ENCODE measurements at places on chromosomes 2 and 18. TPM values are rescaled to one million over a fixed set of nuclear protein-coding genes. Genes with fewer than 3 reads are reported as not detected.

HMSD gene
- 3.0 TPM for total RNA-seq

IL36G gene
- total RNA-seq, result 0.32 TPM

TMEM200C gene
- total RNA-seq, result 6.6 TPM

CAPN14 gene
- 0.11 TPM for total RNA-seq

RNU2-63P gene
- total RNA-seq, result 5.2 TPM

LRATD1 gene
- 2.3 TPM for total RNA-seq

CKAP2L gene
- 25.6 TPM for total RNA-seq

GREB1 gene
- total RNA-seq, result 31.9 TPM

HOXD13 gene
- total RNA-seq, result not detected

SLC16A14 gene
- total RNA-seq, result 2.6 TPM

ALPP gene
- 0.20 TPM for total RNA-seq

CYRIA gene
- 6.2 TPM for total RNA-seq

CACNB4 gene
- 6.9 TPM for total RNA-seq

OR6B2 gene
- total RNA-seq, result not detected

UGT1A10 gene
- 0.11 TPM for total RNA-seq

CENPA gene
- 37.4 TPM for total RNA-seq

HNMT gene
- 2.8 TPM for total RNA-seq

CYBRD1 gene
- 7.9 TPM for total RNA-seq
